B cell (primary cell): ENCODE measurements at places on chromosomes 3 and 15. TPM values are rescaled to one million over a fixed set of nuclear protein-coding genes. Genes with fewer than 3 reads are reported as not detected.

SPINK8 gene
- not detected in 2 replicates for total RNA-seq

GOLGA6C gene
- total RNA-seq, result not detected in 2 replicates

KBTBD13 gene
- not detected in 2 replicates for total RNA-seq

DNA sequence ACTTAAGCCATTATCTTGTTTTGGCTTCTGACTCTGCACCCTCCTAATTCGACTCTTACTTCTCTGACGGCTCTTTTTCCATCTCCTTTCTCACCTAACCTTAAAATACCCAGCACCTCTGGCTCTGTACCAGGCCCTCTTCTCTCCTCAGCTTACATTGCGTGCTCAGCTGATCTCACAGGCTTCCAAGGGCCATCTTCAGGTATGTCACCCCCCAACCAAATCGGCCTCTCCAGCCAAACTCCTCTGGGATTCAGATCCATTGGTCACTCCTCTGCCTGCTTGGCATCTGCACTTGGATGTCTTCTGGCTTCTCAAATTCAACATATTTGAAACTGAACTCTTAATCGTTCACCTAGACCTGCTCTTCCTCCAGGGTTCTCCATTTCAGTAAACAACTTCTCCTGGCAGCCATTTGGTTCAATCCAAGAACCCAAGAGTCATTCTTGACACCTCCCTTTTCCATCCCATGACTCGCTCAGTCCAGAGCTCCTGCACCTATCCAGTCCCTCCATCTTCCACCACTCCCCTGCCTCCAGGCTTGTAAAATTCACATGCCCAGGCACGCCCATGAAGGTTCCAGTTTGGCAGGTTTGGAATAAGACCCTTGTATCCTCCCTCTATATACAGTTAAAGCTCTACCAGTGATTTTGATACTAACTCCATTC, 35.2 kb upstream of the SLC41A3 start:
- H3K4me1 ChIP-seq, result no peaks in the 10 kb centered on the region
- H3K27ac ChIP-seq, result no peak overlapping the region
- no peaks in the 10 kb centered on the region for H3K27me3 ChIP-seq
- no peak for DNase-seq

GRCh38 chr15:52052066-52052935, 33.3 kb downstream of the MAPK6 start:
- H3K4me1 ChIP-seq, result no peaks in the 10 kb centered on the region
- no peak overlapping the region for H3K4me3 ChIP-seq
- H3K36me3 ChIP-seq, result peaks cover 2% of the 10 kb centered on the region
- H3K27me3 ChIP-seq, result no peaks in the 10 kb centered on the region
- no peak overlapping the region for H3K27ac ChIP-seq

CPEB1 gene
- 0.41 and 0.62 TPM in 2 replicates for total RNA-seq

C3orf20 gene
- 0.27 and 0.34 TPM in 2 replicates for total RNA-seq

- no peaks in the 10 kb centered on the region for H3K36me3 ChIP-seq
- H3K27ac ChIP-seq, result no peak overlapping the region
- no peaks in the 10 kb centered on the region for H3K4me1 ChIP-seq
- no peaks in the 10 kb centered on the region for H3K27me3 ChIP-seq
- DNase-seq, result no peak
- H3K4me3 ChIP-seq, result no peak overlapping the region
These were observed 6.9 kb downstream of the PLXND1 start for GRCh38 chr3:129599607-129600006.

GRCh38 chr15:92068121-92068520, 214.6 kb downstream of the SLCO3A1 start:
- H3K27me3 ChIP-seq, result no peaks in the 10 kb centered on the region
- no peak for DNase-seq
- peaks cover 9% of the 10 kb centered on the region for H3K4me1 ChIP-seq
- H3K36me3 ChIP-seq, result no peaks in the 10 kb centered on the region

GRCh38 chr3:114595522-114596028, 301.7 kb downstream of the TIGIT start:
- no peak overlapping the region for H3K27ac ChIP-seq
- DNase-seq, result no peak
- no peaks in the 10 kb centered on the region for H3K36me3 ChIP-seq
- H3K4me1 ChIP-seq, result no peaks in the 10 kb centered on the region

- H3K4me3 ChIP-seq, result no peak overlapping the region
- no peak overlapping the region for H3K27ac ChIP-seq
- DNase-seq, result no peak
- H3K36me3 ChIP-seq, result no peaks in the 10 kb centered on the region
- no peaks in the 10 kb centered on the region for H3K4me1 ChIP-seq
These were observed 62.6 kb downstream of the DUT start for GRCh38 chr15:48393645-48394506.
